ENCODE measurements at places on chromosomes 12 and 14.

DNA sequence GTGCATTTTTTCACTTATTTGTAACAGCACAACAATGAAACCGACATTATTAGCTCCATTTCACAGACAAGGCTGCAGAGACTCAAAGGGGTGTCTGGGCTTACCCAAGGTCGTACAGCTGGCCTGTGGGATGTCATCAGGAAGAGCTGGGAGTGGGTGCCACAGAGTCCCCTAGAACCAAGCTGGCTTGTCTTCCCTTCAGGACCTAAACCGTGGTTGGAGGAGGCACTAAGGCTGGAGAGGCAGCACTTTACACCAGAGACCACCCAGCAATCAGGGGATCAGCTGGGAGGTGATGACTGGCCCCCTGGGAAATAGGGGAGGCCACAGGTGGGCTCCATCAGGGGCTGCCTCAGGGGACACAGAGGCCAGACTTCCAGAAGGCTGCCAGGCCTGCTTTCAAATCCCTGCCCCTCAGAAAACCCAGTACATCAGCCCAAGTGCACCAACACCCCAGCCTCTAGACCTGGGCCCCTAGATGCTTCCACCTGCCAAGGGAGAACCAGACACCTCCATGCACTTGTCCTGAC lies 28.3 kb downstream of the DIO3 start:
- DNase-seq = no peak

- DNase-seq = no peak
Observed at GRCh38 chr12:123064366-123064765, 83.9 kb downstream of the ARL6IP4 start.

GRCh38 chr12:64891629-64892028 lies 67.2 kb downstream of the TBC1D30 start:
- DNase-seq = no peak

DNA sequence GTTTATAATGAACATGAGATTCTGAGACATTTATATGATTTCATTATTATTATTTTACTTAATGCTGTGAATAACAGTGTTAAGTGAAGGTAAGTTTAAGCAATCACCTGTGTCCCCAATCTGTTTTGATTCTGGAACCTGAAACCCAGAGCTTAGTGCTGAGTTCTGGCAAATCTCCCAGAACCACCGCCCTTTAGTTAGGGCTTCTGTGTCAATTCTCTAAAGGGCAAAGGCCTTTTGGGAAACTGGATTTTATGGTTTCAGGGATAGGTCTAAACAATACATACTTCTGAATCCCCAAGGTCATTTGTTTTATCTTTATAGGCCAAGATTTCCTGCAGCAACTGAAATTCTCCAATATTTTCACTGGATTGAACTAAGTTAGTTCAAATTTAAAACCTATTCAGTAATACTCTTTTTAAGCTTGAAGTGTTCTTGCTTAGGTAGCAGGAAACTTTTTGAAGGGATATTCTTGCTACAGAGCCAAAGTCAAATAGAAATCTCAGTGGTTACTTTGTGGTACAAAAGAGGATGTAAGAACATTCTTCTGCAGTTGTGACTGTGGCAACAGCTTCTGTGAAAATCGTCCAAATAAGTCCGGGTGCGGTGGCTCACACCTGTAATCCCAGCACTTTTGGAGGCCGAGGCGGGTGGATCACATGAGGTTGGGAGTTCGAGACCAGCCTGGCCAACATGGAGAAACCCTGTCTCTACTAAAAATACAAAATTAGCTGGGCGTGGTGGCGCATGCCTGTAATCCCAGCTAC lies 10.0 kb upstream of the PKP2 start:
- no peak for DNase-seq

DNA sequence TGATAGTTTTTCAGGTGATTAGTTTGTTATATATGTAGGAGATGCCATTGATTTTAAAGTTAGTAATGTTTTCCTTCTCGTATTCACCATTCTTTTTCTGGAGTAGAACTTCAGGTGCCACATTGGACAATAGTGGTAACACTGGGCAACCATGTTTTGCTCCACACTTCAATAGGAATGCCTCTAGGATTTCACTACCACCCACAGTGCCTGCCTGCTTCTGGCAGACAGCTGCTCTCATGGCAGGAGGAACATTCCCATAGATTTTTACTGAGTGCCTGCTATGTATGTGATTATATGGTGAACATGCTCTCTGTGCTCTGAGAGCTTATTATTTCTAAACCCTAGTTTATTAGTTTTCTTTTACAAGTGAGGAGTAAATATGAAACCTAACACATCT lies 53.7 kb downstream of the GCH1 start:
- no peak for DNase-seq

DNA sequence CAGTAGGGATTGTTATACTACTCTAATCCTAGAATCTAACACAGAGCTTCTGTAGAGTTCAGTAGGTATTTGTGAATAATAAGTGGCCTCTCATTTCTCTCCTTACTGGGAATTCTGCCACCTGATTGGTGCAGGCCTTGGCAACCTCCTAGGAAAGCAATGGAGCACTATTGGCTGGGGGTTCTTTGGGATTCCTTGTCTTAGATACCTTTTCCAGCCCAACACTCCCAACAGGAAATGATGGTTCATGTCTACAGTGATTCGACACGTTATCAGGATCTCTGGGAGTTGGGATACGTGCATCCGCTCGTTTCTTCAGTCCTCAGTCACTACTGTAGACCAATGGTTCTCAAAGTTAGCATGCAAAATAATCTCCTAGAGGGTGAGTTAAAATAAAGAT lies 67.4 kb downstream of the ELK3 start:
- DNase-seq = no peak

GRCh38 chr12:79422060-79422812 lies 268.5 kb downstream of the PAWR start:
- peak; percentile 32 for DNase-seq

GRCh38 chr12:93256256-93256969 lies 121.3 kb upstream of the NUDT4 start:
- no peak for DNase-seq

- DNase-seq = no peak
Observed at GRCh38 chr12:59578254-59578653, 17.6 kb upstream of the SLC16A7 start.

DNA sequence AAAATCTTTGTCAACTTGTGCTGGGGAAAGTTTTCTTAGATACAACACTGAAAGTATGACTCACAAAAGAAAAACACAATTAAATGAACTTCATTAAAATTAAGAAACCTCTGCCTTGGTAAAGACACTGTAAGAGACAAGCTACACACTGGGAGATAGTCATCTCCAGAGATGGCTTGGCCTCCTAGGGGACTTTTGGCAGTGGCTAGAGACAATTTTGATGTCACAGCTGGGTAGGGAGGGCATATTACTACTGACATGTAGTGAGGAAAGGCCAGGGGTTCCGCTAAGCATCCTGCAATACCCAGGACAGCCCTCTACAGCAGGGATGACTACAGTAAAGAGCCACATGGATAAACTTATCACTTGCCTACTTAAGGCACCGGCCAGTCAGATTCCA lies 8.7 kb upstream of the RNASE4 start:
- no peak for DNase-seq

GRCh38 chr12:93784339-93785086 lies 107.3 kb downstream of the CRADD start:
- peak; percentile 80 for DNase-seq

- peak; percentile 25 for DNase-seq
Observed at GRCh38 chr14:70811050-70811449, 1.7 kb upstream of the MAP3K9 start.

- DNase-seq = no peak
Observed at GRCh38 chr12:121787063-121788025, 6.1 kb downstream of the RHOF start.

- DNase-seq = no peak
Observed at GRCh38 chr12:42766754-42767153, 177.2 kb upstream of the PRICKLE1 start.

DNA sequence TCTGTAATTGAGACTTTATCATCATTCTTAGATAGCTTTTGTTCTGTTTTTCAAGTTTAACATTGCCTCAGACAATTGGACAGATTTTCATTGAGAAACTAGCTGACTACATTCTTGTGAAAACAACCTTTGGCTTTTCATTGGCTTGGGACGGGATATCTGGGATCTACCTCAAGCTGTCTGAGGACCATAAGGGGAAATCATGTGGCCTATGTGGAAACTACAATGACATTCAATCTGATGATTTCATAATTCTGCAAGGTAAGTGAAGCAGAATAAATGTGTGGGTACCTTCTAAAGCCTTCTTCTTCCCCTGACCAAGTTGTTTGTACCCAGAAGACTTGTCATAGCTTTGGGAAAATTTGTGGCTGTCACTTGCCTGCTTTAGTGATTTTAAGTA lies 133.5 kb downstream of the OTOGL start:
- no peak for DNase-seq

- no peak for DNase-seq
Observed at GRCh38 chr12:131333136-131333535, 377.8 kb upstream of the SFSWAP start.

DNA sequence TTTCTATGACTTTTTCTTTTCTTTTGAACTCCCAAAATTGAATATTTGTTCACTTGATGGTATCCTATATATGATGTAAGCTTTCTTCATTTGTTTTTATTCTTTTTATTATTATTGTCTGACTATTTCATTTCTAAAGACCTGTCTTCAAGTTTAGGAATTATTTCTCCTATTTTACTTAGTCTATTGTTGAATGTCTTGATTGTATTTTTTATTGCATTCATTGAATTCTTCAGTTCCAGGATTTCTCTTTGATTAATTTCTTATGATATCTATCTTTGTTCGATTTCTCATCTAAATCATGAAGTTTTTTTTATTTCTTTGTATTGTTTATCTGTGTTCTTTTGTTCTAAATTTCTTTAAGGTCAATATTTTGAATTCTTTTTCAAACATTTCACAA lies 238.8 kb downstream of the TTC6 start:
- no peak for DNase-seq

GRCh38 chr12:130508318-130508717 lies 170.6 kb downstream of the PIWIL1 start:
- DNase-seq = no peak

DNA sequence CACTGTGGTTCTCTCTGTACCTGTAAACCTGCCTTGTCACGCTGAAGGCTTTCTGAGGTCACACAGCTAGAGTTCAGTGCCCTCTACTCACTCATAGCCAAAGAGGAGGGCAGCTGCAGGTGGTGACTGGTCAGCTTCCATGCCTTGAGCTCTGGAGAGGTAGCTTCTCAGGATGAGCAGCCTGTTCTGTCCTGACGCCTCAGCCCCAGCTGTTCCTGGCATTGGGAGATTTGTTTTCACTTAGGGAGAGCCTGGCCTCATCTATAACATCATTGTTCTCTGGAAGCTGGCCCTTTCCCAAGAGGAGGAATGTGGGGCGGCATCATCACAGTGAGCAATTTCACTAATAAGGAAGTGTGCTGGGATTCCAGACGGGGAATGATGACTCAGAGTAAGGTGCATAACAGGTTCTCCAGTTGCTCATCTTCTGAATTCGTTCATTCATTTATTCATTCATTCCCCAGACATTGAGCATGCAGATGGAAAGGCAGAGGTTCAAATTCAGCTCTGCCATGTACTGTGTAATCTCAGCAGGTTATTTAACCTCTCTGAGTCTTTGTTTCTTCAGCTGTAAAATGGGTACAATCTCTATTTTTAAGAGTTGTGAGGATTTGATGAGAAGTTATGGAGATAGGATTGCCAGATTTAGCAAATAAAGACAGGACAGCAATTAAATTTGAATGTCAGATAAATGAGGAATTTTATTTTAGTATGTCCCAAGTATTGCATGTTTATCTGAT lies 255.8 kb upstream of the CRY1 start:
- DNase-seq = peak; percentile 86

- DNase-seq = no peak
Observed at GRCh38 chr12:108772891-108773797, 41.8 kb upstream of the CORO1C start.

- no peak for DNase-seq
Observed at GRCh38 chr14:92391726-92392125, 68.8 kb downstream of the SLC24A4 start.

GRCh38 chr14:58770491-58770982 lies 132.8 kb downstream of the DACT1 start:
- DNase-seq = no peak

DNA sequence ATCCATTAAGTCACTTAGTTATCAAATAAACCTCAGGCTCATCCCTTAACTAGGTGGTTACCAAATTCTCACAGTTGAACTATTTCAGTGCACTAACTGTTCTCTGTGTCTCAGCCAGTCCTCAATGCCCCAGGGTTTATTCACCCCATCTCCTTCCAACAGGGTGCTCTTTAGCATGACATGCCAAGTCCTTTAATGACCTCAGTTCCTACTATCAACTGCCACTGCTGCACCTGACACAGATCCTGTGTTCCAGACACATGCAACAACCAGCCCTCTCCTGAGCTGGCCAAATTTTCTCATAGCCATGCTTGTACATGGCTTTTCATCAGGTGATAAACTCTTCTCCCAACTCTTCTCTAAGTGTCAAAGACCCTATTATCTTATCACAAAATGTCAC lies 80.0 kb downstream of the ATXN2 start:
- DNase-seq = no peak

- DNase-seq = no peak
Observed at GRCh38 chr12:31737345-31737744, 8.5 kb upstream of the AMN1 start.

DNA sequence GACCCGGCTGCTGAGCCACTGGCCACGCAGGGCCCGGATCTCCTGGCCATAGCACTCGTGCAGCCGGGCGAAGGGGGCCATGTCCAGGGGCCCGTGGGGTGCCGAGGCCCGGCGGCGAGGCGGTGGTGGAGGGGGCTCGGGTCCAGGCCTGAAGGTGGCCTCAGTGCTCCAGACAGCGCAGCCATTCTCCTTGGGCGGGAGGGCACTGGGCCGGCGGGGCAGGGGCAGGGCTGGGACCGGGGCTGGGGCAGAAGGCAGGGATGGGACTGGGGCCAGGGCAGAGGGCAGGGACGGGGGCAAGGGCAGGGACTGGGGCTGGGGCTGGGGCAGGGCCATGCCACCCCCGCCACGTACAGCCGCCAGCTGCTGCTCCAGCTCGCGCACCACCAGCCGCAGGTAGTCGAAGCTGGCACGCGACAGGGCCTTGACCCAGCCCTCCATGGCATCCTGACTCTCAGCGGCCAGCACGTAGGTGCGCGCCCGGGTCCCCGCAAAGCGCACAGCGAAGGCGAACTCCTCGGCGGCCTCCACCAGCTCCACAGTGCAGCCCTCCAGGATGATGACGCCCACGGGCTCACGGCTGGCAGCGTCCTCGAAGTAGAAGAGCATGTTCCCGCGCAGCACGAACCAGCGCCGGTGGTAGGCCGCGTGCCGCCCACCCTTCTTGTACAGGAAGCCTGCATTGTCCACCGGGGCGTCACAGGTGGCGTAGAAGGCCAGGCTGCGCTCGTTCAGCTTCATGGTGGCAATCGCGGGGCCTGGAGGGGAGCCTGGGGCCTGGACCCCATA lies 6.0 kb downstream of the PHETA1 start:
- DNase-seq = no peak

DNA sequence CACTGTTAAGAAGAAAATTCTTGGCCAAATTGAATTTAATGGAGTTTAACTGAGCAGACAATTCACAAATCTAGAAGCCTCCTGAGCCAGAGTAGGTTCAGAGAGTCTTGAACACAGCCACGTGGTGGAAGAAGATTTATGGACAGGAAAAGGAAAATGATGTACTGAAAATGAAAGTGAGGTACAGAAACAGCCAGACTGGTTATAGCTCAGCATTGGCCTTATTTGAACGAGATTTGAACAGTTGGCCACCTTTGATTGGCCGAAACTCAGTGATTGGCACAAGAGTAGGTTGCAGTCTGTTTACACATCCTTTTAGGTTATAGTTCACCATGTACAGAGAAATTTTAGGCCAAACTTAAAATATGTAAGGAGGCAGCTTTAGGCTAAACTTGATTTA lies 9.9 kb downstream of the OAS2 start:
- no peak for DNase-seq
